NCI-H187 (cell line): ENCODE measurements at places on chromosomes 3 and 15.

- DNase-seq = no peak
Measured at GRCh38 chr15:59166166-59166565, 40.5 kb upstream of the LDHAL6B start.

GRCh38 chr3:57158813-57159738, 6.1 kb downstream of the IL17RD start:
- DNase-seq = no peak

DNA sequence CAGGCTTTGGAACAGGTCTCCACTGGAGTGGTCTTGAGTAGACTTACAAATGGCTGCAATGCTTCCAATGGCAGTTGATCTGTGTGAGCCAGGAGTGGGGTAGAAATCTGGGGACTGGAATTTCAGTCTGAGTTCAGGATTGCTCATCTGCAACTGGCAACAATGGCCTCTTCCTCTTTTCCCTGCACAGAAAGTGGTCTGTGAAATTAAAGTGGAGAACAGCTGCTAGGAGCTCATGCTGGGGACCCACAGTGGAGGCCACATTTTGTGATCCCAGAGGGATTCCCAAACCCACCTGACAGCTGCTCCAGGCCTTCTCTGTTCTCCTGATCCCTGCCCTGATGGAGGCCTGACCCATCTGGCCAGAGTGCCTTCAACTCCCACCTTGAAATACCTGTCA, 49.6 kb downstream of the CEMIP start:
- no peak for DNase-seq

GRCh38 chr3:124788254-124788745, 58.0 kb downstream of the UMPS start:
- DNase-seq = no peak

GRCh38 chr3:143832433-143832832, 15.8 kb downstream of the SLC9A9 start:
- no peak for DNase-seq

DNA sequence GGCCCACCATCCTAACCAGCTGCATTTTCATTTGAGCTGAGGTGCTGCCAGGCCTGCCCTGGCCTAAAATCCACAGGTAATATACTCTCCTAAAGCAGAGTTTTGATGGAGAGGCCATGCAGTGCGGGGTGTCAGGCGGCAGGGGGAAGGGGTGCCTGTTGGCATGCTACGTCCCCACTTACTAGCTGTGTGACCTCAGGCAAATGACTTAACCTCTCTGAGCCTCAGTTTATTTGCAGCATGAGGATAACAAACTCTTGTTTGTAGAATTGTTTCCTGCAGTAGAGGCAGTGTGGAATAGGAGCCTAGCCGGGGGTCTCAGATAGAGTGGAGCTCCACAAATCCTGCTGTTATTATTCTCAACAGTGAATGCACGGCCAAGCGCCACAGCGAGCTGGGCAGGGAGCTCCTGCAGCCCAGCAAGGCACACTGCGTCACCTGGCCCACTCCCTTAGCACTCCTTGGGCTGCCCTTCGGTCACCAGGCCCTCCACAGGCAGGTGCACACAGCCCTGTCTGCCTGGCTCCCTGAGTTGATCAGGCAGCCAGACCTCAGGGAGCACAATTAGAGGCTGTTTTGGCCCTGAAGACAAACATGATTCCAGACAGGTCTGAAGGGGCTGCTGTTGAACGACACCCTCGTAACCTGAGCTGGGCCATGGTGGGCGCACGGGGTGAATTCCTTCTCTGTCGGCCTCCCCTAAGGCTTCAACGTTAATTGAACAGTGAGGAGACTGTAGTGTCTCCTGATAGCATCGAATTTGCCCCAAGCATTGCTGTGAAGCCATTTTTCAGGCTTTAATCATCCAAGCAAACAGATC, 248.8 kb upstream of the LYSMD4 start:
- DNase-seq = no peak

- DNase-seq = no peak
Measured at GRCh38 chr3:156899951-156900350, 73.8 kb downstream of the LEKR1 start.

DNA sequence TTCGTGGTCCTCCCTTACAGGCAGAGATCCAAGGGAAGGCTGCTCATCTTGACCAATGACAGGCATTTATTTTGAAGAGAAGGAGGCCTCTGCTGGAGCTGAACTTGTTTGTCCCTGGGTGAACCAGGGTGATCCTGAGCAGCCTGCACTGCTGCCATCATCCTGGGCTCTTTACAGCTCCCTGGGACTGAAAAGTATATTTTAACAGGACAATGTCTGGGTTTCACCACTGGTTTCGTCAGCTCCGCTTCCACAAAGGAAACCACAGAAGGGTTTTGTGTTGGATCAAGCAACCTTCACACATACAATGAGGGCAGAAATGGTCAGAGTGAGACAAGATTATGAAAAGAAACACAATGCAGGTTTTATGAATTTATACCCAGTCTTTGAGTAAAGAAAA, 400.7 kb upstream of the TPM1 start:
- no peak for DNase-seq

- DNase-seq = no peak
Measured at GRCh38 chr15:91981821-91982800, 128.6 kb downstream of the SLCO3A1 start.

GRCh38 chr3:151772825-151773480, 39.2 kb downstream of the AADACL2 start:
- DNase-seq = no peak

DNA sequence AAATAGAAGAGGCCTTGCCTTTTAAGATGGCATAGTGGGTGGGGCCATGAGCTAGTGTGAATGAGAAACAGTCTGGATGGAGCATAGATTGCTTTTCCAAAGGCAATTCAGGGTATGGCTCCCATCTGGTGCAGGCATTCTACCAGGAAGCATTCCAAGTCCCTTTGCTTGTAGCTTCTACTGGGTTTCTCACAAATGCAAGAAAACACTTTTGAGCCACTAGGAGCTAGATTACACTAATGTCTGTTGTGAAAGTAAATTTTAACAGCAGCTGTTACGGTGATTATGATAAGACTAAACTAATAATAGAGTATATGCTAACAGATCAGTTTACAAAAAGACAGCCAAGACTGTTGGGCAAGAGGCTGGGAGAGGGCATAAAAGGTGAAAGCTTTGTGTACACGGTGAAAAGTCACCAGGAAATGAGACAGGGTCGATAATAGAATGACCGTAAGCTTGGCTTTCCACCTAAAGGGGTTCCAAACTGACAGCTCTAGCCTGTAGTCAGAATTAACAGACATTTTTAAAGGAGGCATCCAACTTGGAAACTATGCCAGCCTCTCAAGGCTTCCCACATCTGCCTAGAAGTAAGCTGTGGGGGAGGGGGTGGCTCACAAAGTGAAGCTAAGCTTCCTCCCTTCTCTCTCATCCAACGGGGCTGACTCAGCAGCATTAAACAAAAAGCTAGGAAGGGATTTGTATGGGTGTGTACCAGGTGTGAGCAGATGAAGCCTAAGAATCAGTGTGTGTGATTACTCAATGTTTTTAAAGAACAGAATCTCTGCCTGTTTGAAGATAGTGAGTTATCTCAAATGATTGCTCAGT, 61.1 kb upstream of the GPD1L start:
- DNase-seq = no peak

DNA sequence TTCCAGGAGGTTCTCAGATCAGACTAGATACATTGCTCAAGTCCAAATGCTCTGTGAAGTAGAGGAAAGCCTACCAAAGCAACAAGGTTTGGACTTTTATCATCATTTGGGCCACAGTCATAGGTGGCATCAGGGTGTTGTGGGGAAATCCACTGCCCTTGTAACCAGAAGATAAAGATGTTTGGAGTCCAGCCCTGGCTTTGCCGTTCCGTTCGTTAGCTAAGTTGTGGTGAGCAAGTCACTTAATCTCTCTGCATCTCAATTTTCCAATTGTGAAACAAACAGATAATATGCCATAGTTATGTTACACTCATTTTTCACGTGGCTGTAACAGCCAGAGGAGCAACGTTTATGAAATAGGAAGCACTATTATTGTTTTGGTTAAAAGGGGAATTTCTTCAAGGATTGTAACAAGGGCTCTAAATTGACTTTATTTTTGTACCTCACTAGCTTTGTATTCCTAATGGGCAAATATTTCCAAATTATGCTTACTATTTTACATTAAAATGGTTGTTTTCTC, 125.6 kb downstream of the CD47 start:
- DNase-seq = no peak

GRCh38 chr3:16461463-16462245, 51.8 kb downstream of the RFTN1 start:
- DNase-seq = no peak

- DNase-seq = no peak
Measured at GRCh38 chr3:140529096-140529495, 148.8 kb upstream of the TRIM42 start.

DNA sequence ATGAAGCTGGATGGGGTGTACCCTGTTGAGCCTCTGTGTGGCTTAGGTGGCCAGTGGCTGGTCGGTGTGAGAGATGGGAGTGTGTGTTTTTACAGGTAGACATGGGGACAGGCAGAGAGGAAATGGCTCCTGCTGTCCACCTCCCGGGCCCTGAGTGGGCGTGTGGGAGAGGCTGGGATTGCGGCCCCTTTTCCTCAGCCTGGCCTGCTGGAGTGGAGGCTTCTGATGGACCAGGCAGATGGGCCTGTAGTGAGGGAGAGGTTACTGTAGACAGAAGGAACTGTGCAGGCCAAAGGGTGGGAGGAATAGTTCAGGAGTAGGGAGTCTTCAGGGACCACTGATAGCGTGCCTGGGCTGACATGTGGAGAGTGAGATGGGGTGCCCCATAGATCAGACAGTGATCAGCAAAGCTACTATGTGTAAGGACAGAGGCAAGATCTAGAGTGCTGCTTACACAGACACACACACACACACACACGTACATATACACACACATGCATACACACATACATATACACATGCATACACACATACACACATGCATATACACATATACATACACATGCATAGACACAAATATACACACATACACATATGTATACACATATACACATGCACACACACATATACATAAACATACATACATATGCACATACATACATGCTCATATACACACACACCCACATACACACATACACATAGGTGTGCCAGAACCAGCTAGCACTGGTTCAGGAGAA, 26.4 kb downstream of the ACAA1 start:
- DNase-seq = no peak

DNA sequence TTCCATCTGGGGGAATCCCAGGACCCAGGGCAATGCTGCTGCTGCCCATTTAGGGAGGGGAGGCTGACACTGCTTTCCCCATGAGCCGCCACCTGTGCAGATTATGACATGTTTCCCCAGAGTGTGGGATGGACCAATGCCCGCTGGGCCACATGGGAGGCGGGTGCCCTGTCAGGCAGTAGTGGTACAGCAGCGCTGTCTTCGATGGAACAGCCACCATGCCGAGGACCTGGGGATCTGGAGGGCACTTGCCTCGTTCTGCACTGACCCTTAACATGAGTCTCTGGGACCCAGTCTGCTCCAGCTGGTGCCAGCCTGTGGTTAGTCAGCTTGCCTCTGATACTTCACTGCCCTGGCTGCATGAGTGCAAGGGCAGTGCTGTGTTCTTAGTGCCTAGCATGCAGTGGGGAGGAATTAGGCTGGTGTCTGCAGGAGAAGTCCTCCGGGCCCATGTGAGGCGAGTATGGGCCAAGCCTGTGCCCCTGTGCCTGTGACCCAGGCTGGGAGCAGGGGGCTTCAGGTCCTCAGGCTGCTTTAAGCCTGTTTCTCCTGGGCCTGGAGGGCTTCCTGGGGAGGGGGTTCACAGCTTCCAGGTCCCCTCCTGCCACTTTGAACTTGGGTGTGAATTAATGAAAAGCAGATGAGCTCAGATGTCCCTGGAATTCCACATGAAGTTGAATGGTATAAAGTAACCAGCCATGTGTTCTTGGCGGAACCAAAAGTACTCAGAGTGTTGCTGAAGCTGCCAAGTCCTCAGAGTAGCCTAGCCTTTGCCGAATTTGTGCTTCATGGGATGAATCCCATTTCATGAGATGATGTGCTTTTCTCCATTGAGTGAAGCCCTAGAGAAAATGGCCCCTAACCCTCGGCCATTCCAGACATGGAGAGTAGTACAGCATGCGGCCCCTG, 22.9 kb downstream of the KLF13 start:
- DNase-seq = no peak

DNA sequence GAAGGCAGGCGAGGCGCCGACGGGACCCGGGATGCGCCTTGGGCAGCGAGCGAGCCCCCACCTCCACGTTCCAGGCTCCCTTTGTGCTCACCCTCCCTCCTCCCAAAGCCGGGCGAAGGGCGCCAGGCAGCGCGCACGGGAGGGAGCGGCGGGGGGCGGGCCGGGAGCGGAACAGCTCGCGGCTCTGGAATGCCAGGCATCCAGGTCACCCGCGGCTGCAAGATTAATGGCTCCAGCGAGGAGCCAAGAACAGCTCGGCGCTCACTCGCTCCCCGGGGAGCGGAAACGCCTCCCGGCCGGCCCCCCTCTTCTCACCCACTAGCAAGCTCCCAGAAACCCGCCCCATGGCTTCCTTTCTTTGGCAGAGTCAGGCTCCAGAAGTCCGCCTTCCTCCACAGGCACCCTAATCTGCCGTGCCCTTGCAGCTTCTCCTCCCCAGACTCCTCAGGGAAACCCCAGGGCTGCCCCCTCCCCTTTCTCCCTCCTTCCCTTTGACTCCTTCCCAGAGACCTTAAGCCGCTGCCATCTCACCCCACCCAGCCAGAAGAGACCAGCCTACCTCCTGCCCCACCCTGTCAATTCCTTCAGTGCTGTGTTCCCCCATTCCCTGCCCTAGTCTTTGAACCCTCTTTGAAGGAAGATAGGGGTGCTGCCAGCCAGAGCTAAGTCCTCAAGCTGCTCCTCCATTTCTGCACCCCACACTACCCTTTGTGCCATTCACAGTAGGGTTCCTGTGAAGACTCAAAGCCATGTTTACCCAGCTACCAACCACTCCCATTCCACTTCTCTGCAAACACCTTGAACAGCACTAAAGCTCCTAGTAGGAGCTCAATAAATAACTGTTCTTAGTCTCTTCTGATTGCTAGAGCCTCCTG, 9.9 kb downstream of the AMOTL2 start:
- DNase-seq = peak; percentile 38

DNA sequence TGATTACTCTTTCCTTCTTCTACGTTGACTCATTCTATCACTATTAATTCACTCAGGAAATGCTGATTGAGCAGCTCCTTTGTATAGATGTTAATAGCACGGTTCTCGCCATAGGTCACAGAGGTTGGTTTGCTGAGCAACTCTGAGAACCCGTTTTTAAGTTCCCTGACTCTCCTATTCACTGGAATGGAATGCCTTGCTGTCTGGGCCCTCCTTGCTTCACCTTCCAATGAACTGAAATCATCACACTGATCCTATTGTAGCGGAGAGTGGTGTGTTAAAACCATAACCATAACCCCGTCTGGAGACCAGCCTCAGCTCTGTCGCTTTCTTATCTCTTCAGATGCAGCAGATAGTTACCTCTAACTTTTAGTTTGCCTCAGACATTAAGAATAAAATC, 323.6 kb downstream of the GABRB3 start:
- DNase-seq = no peak
